Mesothelial cell of epicardium (in vitro differentiated cells): ENCODE measurements at places on chromosomes 4 and X.

GRCh38 chrX:41317477-41318208, 16.3 kb upstream of the DDX3X start:
- H3K4me1 ChIP-seq = peaks cover 2% of the 10 kb centered on the region
- H3K4me3 ChIP-seq = no peak overlapping the region
- H3K27ac ChIP-seq = no peak overlapping the region
- no peaks in the 10 kb centered on the region for H3K27me3 ChIP-seq

- H3K4me3 ChIP-seq = no peak overlapping the region
- H3K27ac ChIP-seq = no peak overlapping the region
- peaks cover 3% of the 10 kb centered on the region for H3K36me3 ChIP-seq
- H3K27me3 ChIP-seq = no peaks in the 10 kb centered on the region
- DNase-seq = no peak
- peaks cover 15% of the 10 kb centered on the region for H3K4me1 ChIP-seq
Observed at GRCh38 chr4:143406523-143406922, 69.8 kb downstream of the GAB1 start.

- H3K4me1 ChIP-seq = peaks cover 12% of the 10 kb centered on the region
- no peak overlapping the region for H3K27ac ChIP-seq
- no peak for DNase-seq
- H3K27me3 ChIP-seq = no peaks in the 10 kb centered on the region
Observed at GRCh38 chr4:112086036-112086434, 59.2 kb upstream of the FAM241A start.

DNA sequence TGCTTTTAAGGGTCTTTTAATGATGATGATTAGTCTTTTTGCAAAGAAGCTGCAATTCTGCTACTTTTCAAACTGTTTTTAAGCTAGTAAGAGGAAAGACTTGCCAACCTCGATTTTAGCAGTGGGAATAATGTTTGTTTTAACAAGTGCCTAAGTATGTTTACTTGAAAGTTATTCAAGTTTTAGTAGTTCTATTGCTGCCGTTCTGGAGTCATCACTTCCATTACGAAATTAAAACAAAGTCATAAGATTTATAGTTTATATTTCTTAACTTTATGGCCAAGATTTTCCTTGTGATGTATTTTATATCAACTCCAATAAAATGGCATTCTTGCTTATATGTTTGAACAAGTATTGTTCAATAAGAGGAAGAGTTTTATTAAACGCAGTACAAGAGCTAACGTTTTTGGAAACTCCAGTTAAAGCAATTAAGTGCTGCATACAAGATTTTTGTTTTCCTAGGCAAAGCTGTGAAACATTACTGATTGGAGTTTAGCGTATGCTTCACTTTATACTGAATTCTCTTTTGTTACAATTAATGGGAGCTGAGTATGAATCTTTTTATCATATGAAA, 211.3 kb downstream of the TENM3 start:
- DNase-seq = no peak
- no peaks in the 10 kb centered on the region for H3K36me3 ChIP-seq
- peaks cover 58% of the 10 kb centered on the region for H3K4me1 ChIP-seq
- no peak overlapping the region for H3K27ac ChIP-seq

DNA sequence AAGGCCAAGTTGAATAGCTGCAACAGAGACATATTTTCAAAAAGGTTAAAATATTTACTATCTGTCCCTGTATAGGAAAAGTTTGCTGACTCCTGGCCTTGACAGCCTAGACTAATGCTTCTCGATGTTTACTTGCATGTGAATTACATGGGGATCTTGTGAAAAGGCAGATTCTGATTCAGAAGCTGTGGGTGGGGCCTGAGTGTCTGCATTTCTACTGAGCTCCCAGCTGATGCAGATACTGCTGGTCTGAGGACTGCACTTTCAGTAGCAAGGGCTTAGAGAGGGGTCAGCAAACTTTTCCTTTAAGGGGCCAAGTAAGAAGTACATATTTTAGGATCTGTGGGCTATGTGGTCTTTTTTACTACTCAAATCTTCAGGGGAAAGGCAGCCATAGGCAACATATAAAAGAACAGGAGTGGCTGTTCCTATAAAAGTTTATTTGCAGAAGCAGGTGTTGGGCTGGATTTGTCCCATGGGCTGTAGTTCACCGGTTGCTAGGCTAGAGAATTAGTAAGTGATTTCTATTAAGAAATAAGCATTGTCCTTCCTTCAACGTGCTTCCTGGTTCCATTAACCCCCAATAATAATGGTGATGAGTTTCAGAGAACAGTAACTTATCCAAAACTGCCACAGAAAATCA, 97.2 kb upstream of the PDE5A start:
- peak overlapping the region; percentile 2 for H3K27ac ChIP-seq
- no peak overlapping the region for H3K4me3 ChIP-seq
- peaks cover 30% of the 10 kb centered on the region for H3K4me1 ChIP-seq
- H3K27me3 ChIP-seq = no peaks in the 10 kb centered on the region

GRCh38 chr4:56271131-56271530, 116.2 kb downstream of the AASDH start:
- H3K4me1 ChIP-seq = peaks cover 6% of the 10 kb centered on the region
- H3K27me3 ChIP-seq = no peaks in the 10 kb centered on the region
- H3K27ac ChIP-seq = peak overlapping the region; percentile 55
- no peak overlapping the region for H3K4me3 ChIP-seq
- H3K36me3 ChIP-seq = peaks cover 6% of the 10 kb centered on the region

- no peak for DNase-seq
- H3K36me3 ChIP-seq = no peaks in the 10 kb centered on the region
- no peak overlapping the region for H3K4me3 ChIP-seq
- no peaks in the 10 kb centered on the region for H3K27me3 ChIP-seq
- H3K4me1 ChIP-seq = peaks cover 2% of the 10 kb centered on the region
Observed at GRCh38 chr4:159593681-159594080, 490.8 kb downstream of the RAPGEF2 start.

GRCh38 chr4:66590488-66591215, 920.4 kb upstream of the EPHA5 start:
- no peak overlapping the region for H3K27ac ChIP-seq
- no peaks in the 10 kb centered on the region for H3K4me1 ChIP-seq
- DNase-seq = no peak
- no peaks in the 10 kb centered on the region for H3K36me3 ChIP-seq
- no peaks in the 10 kb centered on the region for H3K27me3 ChIP-seq
- H3K4me3 ChIP-seq = no peak overlapping the region

DNA sequence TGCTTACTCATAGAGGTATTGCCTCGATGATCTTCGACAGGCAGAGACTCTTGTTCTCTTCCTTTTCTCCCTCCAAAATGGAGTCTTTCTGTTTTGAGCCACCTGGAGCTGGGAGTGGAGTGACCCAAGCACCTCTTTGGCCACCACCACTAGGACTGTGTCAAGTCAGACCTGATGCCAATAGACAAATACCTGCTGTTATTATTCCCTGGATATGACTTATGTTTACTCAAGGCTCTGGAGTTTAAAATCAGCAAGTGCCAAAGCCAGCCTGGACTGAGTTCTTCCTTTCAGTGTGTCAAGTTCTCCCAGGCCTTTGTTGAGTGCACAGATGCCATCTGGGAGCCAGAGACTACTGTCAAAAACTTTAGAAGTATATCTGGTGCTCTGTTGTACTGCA, 130.2 kb upstream of the SLC6A14 start:
- H3K27me3 ChIP-seq = no peaks in the 10 kb centered on the region

GRCh38 chr4:141432000-141432712, 204.2 kb upstream of the IL15 start:
- H3K4me3 ChIP-seq = no peak overlapping the region
- no peak overlapping the region for H3K27ac ChIP-seq
- H3K27me3 ChIP-seq = peaks cover 3% of the 10 kb centered on the region
- DNase-seq = no peak
- H3K4me1 ChIP-seq = no peaks in the 10 kb centered on the region

DNA sequence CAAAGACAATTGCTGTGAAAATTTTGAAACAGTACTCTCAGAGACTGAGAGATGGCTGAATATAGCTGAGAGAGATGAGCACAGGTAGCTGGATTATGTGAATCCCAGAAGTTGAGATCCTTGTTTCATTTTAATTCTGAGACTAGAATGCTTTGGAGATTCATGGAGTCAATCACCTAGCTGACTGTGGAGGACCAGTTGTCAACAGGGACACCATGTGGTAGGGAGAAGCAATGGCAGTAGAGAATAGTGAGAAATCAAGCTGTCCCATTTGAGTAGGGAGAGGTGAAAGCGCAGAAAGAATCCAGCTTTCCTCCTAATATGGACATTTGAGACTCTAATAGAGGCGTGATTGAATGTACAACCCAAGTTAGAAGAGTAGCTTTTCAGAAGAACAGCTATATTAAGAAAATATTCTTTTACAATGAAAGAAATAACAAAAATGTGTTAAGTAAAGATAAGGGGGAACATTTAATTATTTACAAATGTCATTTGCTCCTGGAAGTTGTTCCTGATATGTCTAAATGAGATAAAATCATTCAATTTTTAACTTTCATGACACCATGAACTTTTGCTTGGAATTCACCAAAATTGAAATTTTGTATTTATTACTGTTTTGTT, 30.3 kb upstream of the GLRB start:
- no peaks in the 10 kb centered on the region for H3K27me3 ChIP-seq
- DNase-seq = no peak
- H3K4me3 ChIP-seq = no peak overlapping the region
- H3K36me3 ChIP-seq = no peaks in the 10 kb centered on the region
- H3K27ac ChIP-seq = no peak overlapping the region

DNA sequence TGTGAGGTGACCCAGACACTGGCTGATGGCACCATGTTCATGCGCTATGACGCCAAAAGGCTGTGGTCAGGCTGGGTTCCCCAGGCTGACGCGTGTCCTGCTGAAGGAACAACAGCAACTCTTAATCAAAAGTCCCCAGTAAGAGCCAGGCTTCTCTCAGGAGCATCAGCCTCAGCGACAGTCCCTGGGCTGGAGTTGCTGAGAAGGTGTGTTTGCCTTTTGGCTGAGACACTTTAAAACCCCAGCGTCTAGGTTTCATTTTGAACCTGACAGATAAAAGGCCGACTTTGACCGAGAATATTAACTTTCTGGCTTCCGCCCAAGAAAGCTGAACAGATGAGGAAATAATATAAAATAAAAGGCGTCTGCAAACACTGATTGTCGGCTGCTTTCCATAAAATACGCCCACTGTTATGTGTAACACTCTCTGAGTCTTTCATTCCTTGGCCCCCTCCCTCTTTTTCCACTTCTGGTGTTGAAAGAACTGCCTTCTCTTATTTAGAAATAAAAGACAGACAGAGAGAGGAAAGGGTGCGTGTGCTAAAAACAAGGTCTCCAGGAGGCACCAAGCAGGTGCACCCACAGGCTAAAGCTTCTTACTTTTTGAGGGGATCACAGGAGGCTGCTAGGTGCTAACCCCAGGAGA, 373.6 kb downstream of the MID1IP1 start:
- DNase-seq = no peak
- no peaks in the 10 kb centered on the region for H3K36me3 ChIP-seq
- no peaks in the 10 kb centered on the region for H3K27me3 ChIP-seq
- peaks cover 13% of the 10 kb centered on the region for H3K4me1 ChIP-seq
- H3K27ac ChIP-seq = no peak overlapping the region
- H3K4me3 ChIP-seq = no peak overlapping the region

GRCh38 chrX:136975684-136976470, 57.9 kb downstream of the GPR101 start:
- H3K4me3 ChIP-seq = no peak overlapping the region
- H3K27ac ChIP-seq = no peak overlapping the region
- H3K4me1 ChIP-seq = no peaks in the 10 kb centered on the region
- no peak for DNase-seq
- no peaks in the 10 kb centered on the region for H3K27me3 ChIP-seq

DNA sequence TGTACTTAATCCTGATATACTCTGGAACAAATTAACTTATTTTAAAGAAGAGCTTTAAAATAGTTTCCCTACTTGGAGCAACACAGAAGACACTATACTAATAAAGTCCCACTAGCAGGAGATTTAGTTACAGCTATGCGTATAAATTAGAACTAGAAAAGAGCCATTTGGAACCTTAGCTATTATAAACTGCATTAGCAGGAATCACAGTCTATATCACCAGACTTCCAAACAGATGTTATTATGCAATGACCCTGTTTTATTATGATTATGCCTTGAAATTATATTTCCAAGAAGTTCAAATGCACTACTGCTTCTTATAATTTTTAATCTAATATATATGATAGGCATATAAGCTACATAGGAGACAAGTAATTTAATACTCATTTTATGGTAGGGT, 95.5 kb upstream of the WDR44 start:
- DNase-seq = no peak
- no peaks in the 10 kb centered on the region for H3K27me3 ChIP-seq
- H3K36me3 ChIP-seq = no peaks in the 10 kb centered on the region
- H3K4me3 ChIP-seq = no peak overlapping the region
- no peak overlapping the region for H3K27ac ChIP-seq

GRCh38 chr4:25753239-25753638, 97.6 kb downstream of the SLC34A2 start:
- no peaks in the 10 kb centered on the region for H3K27me3 ChIP-seq
- H3K27ac ChIP-seq = no peak overlapping the region

GRCh38 chrX:136115126-136115903, 32.0 kb upstream of the FHL1 start:
- no peaks in the 10 kb centered on the region for H3K27me3 ChIP-seq
- H3K36me3 ChIP-seq = no peaks in the 10 kb centered on the region
- no peak overlapping the region for H3K27ac ChIP-seq

DNA sequence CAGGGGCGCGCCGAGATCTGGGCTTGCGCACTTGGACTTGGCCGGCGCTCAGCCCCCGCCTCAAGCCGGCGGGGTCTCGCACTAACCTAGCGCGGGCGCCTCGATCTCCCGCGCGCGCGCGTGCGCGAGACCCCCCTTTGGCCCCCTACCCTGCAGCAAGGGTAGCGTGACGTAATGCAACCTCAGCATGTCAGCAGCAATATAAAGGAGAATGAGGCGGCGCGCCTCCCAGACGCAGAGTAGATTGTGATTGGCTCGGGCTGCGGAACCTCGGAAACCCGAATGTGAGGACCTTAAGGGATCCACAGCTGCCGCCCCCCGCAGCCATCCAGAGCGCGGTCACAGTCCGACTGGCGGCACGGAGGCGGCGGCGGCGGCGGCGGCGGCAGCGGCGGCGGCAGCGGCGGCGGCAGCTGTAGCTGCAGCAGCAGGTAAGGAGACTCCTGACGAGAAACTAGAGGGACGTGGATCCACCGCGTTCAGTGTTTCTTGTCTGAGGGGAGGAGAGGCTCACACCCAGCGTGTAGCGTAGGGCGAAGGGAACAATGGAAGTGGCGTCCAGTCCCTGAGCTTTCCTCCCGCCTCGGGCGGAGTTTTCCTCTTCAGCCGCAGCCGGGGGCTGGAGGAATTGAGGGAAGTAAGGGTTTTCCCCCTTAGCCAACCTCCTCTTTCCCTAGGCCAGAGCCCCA, at the start of the genes SATL1 and ZNF711:
TSS of gene SATL1 (minus strand) at position 19 of the 689 bp plus-strand sequence. CDS start 134,811 bp downstream, outside the sequence.
TSS of gene ZNF711 (plus strand) at position 231 of the 689 bp plus-strand sequence. CDS start 3,582 bp downstream, outside the sequence.
- H3K27me3 ChIP-seq = no peaks in the 10 kb centered on the region
- peaks cover 2% of the 10 kb centered on the region for H3K36me3 ChIP-seq
- peak within 1 kb of the TSS; percentile 98 for H3K27ac ChIP-seq
- H3K4me1 ChIP-seq = peaks cover 21% of the 10 kb centered on the region
- peak within 1 kb of the TSS; percentile 91 for H3K4me3 ChIP-seq

DNA sequence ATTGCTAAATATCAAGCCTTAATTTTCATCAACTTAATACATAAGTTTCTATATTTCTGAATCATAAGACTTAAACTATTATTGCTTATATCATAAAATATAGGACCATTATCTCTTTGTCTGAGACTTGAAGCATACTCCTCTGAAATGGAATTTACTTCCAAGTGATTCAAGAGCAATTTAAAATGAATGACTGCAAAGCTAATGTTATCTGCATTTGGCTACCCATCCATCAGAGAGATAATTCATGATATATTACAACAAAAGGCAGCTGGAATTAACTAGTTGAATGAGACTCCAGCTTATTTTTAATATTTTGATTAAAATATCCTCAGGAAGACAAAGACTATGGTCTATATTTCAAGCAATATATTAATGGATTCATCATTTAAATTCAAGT, 208.6 kb downstream of the UNC5C start:
- no peak for DNase-seq
- no peaks in the 10 kb centered on the region for H3K27me3 ChIP-seq
- peaks cover 27% of the 10 kb centered on the region for H3K4me1 ChIP-seq
